ENCODE measurements at places on chromosomes 1 and 21.

- no peak for DNase-seq
Measured at GRCh38 chr21:36236052-36236730, 79.6 kb downstream of the DOP1B start.

- DNase-seq = no peak
Measured at GRCh38 chr1:199155166-199156019, 516.6 kb downstream of the PTPRC start.

GRCh38 chr1:20633190-20634064, at the start of gene PINK1:
PINK1 (plus strand) TSS chr1:20633458; CDS start chr1:20633549, 91 bp downstream.
- peak; percentile 27 for DNase-seq

DNA sequence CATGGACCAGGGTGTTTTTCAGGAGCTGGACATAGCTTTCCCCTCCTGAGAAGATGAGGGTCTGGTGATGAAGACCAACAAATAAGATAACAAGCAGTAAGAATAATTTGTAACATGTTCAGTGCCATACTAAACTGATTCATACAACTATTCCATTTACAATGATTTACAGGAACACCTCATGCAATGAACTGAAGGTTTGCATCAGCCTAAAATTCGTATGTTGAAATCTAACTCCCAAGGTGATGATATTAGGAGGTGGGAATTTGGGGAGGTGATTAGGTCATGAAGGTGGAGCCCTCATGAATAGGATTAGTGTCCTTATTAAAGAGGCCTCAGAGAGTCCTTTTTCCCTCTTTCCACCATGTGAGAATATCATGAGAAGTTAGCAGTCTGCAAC, 15.9 kb upstream of the NIBAN1 start:
- no peak for DNase-seq
